ENCODE measurements at places on chromosomes 6 and 20.

- no peak for DNase-seq
Measured at GRCh38 chr6:111823831-111824607, 49.2 kb downstream of the FYN start.

DNA sequence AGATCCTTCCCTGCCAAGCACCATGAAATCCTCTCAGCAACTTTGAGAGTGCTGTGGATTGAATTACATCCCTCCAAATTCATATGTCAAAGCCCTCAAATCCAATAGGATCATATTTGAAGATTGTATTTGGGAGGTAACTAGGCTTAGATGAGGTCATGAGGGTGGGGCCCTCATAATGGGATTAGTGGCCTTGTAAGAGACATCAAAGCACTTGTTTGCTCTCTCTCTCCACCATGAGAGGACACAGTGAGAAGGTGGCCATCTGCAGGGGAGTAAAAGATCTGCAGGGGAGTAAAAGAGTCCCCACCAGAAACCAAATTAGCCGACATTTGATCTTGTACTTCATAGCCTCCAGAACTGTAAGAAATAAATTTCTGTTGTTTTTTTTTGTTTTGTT, 298.2 kb downstream of the SAMD5 start:
- no peak for DNase-seq

DNA sequence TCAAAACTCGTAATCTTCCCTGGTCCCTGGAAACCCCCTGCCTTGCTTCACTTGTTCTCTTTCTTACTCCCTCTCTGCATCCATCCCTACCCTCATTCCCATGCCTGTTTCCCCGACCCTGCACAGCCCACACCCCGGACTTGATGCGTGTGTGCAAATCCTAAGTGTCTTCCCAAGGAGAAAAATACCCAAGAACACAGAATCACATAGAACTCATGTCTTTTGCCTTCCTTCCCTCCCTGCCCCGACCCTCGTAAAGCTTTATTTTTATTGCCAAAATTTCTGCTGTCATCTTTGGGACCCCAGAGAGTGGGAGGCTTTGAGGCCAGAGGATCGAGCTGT, 169.6 kb upstream of the PMEPA1 start:
- no peak for DNase-seq

GRCh38 chr6:3526962-3527650, 70.3 kb upstream of the SLC22A23 start:
- DNase-seq: no peak

- no peak for DNase-seq
Measured at GRCh38 chr6:156832669-156833068, 55.5 kb downstream of the ARID1B start.

DNA sequence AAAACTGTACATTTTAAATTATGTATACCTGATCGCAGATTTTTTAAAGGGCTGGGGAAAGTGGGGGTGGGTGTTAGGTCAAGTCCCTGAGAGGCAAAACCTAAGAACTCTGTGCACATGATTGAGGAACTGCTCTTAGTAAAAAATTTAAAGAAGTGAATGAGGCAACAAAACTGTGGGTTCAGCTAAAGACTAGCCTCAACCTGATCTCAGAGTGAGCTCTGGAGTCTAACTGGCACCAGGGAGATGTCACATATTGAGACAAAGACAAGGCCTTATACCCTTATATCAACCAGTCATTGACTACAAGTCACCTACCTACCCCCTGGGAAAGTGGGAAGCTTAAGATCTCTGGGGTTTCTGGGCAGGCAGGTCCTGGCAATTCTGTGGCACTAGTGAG, 27.4 kb upstream of the RUNX2 start:
- no peak for DNase-seq

DNA sequence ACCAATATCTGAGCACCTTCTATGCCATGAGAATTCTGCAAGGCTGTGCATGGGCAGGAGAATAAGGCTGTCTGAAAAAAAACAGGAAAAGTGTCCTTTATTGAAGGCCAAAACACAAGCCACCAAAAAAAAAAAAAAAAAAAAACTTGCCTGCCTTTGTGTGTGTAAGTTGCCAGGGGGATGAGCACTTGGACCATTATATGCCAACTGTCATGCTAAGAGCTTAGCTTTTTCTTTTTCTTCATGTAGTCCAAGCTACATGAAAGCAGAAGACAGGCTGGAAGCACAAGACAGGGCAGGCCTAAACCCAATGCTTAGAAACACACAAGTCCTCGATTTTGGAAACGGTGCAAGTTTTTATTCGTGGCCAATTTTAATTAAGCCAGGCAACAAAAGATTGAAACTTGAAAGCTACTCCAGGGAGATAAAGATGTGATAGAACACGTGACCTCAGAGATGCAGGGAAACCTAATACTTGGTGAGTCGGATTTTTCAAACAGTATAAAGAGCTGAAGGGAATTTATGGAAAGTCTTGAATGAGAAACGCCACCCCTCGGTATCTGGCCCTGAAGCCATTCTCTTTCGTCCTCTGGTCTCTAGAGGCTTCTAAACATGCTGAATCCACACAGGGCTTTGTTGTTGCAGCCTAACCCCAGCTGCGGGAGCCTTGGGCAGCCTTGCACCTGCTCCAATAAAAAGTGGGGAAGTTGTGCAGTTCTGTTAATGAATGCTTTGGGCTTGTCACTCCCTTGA, 8.6 kb downstream of the BMP7 start:
- DNase-seq: no peak

GRCh38 chr6:113824411-113824810, 32.7 kb upstream of the MARCKS start:
- DNase-seq: no peak

GRCh38 chr20:37375227-37375626, 29.3 kb downstream of the SRC start:
- DNase-seq: no peak

GRCh38 chr6:31186052-31186734, 15.7 kb upstream of the POU5F1 start:
- DNase-seq: no peak

DNA sequence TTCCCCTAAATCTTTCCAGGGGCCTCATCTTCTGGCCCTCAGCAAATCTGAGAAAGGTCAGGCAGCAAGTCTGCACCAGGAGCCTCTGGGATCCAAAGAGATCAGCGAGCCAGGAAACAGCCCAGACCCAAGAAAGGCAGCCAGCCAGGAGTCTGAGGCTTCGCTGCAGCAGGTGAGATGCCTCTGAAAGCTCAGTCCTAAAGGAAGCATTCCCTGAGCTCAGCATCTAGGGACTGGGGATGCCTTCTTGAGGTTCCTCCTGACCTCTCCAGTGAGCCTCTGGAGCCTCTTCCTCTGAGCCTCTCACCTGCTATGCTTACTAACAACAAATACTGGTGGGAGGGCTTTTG, 118.8 kb upstream of the MAFB start:
- DNase-seq: no peak

- no peak for DNase-seq
Measured at GRCh38 chr6:14439419-14439818, 321.8 kb downstream of the CD83 start.

DNA sequence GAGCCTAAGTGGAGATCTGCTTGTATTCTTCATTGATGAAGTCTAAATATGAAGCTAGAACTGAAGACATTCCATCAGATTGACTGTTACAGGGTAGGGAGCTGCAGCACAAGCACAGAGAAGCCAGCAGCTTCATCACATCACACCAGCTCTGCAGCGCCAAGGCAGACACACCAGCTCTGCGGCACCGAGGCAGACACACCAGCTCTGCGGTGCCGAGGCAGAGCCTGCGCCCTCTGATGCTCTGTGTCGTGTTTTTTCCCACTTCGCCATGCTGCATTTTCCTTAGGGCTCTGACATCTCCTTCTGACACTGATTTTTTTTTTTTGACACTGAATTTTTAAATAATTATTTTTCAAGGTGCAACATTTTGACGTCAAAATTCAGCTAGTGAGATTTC, 784 bp downstream of the BTNL2 start:
- DNase-seq: no peak

GRCh38 chr6:131349199-131349598, 213.9 kb downstream of the AKAP7 start:
- DNase-seq: no peak

GRCh38 chr20:23290761-23291574, 59.6 kb upstream of the NXT1 start:
- no peak for DNase-seq

DNA sequence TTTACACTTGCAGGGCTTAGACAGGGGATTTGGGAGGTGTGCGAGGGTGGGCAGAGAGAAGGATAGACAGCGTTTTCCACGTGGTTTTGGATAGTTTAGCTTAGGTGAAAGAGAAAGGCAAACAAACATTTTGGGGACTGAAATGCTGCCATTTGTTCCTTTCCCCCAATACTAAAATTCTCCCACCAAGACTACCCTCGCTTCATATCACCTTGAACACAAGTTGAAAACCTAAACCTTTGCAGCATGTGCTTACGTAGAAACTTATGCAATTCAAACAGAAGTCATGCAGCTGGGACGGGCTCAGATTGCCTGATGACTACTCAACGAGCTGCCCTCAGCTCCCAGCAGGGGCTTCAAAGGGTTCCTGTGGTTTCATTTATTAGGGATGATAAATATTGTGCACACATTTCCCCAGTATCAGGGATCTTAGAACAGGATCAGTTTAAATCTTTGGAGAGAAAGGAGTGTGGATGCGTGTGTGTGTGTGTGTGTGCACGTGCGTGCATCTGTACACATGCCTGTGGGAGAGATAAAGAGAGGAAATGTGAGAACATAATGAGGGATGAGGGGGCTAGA, 77.3 kb downstream of the SLC22A23 start:
- DNase-seq: no peak

GRCh38 chr6:142868917-142869316, 76.1 kb downstream of the HIVEP2 start:
- no peak for DNase-seq

DNA sequence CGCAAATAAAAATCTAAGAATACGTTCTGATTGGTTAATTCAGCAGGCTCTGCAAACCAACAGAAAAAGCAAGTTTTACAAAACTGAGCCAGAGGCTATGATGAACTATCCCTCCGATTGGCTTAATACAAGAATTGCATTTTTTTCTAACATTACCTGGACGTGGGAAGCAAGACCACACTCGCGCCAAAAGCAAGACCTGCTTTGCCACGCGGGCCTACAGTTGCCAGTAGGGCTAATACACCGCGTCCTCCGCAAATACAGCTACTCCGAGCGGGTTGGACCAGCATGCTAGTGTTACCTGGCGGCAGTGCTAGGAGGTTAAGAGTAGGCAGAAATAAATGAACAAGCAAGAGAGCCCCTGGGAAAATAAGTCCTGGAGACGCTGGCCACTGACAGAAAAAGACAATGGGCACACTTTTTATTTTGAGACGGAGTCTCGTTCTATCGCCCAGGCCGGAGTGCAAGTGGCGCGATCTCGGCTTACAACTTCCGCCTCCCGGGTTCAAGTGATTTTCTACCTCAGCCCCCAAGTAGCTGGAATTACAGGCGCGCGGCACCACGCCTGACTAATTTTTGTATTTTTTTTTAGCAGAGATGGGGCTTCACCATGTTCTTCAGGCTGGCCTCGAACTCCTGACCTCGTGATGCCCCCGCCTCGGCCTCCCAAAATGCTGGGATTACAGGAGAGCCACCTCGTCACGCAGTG, 131.9 kb upstream of the BTN3A2 start:
- peak; percentile 83 for DNase-seq

- DNase-seq: no peak
Measured at GRCh38 chr6:138972226-138972665, 15.8 kb downstream of the REPS1 start.

DNA sequence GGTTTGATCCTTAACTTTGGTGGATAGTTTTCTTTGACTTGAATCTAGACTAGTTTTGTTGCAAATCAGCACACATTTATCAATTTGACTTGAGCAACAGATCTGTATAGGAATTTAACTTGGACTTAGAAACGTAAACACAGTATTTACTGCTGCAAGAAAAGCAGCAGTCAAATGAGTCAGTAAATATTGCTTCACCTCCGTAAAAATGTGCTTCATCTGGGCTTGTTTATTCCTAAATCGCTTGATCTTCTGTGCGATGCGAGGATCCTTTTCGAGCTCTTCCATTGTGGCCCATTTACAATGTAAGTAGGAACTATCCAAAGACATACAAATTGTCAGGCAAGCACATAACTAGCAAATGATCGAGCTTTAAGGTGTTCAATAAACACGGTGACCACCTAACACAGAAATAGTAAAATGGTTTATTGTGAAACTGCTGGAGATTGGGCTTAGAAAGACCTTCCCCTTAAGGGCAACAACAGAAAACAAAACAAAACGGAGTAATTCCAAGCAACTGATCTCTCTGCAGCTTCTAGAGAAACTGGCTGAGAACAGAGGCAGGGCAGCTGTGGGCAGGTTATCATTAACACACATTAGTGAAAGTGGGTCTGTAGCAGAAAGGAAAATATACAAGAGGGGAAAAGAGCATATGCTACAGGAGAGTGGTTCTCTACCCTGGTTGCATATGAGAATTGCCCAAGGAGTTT, 120.8 kb downstream of the CHD6 start:
- no peak for DNase-seq

GRCh38 chr6:45548657-45549515, 171.2 kb upstream of the SUPT3H start:
- no peak for DNase-seq

DNA sequence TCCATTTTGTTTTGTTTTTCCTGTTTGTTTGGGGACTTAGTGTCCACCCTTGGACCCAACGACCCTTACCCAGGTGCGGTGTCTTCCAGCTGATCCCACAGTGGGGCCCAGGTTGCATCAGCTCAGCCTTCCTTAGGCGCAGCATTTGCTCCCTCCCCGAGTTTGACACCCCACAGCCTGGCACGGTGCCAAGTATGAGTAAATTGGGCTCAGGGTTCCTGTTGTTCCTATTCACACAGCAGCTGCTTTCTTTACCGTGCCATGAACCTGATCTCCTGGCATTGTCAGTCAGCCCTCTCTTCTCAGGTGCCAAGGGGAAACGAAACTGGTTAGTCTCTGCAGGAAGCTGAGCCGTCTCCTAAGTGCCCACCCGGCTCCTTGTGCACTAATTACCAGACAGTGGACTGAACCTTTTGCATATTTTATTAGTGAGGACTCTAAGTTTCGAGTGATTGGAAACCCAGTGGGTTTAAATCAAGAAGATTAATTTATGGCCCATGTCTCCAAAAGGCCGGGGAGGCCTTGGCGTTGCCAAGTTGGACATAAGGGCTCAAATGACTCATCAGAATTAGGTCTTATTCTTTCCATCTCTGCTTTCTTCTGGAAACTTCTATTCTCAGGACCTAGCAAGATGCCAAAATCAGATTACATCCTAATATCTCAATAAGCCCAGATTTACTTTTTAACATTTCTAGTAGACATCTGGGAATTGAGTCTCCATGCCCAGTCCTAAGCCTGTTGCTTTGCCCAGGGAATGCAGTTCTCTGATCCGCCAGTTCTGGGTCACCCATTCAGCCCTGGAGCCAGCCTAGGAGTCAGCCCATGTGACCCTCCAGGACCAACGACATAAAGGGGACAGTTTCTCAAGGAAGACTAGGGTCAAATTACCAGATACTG, 68.8 kb downstream of the TSHZ2 start:
- no peak for DNase-seq

GRCh38 chr6:72551470-72551869, 70.4 kb upstream of the KCNQ5 start:
- no peak for DNase-seq

GRCh38 chr20:47724910-47725247, 60.4 kb downstream of the SULF2 start:
- DNase-seq: no peak

- no peak for DNase-seq
Measured at GRCh38 chr20:20492521-20493332, 124.8 kb downstream of the INSM1 start.

All from activated CD8-positive, alpha-beta memory T cell treated with anti-CD3 and anti-CD28 coated beads, Interleukin-2, amount 50 U/mL, for 48 hours (primary cell).